A549 treated with dexamethasone at 1 μM for 4 hours (cell line): ENCODE measurements at places on chromosomes 4 and X. TPM values are rescaled to one million over a fixed set of nuclear protein-coding genes. Genes with fewer than 3 reads are reported as not detected.

The TEC gene
- 1.5 to 2.3 TPM (median 1.6 TPM) in 5 replicates for total RNA-seq

The PLXNB3 gene
- 1.8 to 4.1 TPM (median 3.0 TPM) in 5 replicates for total RNA-seq

The FGF5 gene
- 0.11 to 0.31 TPM (median 0.12 TPM) in 5 replicates for total RNA-seq

The IL13RA2 gene
- total RNA-seq: 0.07 to 0.60 TPM in 2 of 5 replicates, not detected in the others

The SFRP2 gene
- 0.06 TPM in 1 of 5 replicates, not detected in the others for total RNA-seq

The PPP4R3C gene
- not detected in 5 replicates for total RNA-seq

The STK32B gene
- total RNA-seq: 15.5 to 18.2 TPM (median 16.2 TPM) in 5 replicates
